ENCODE measurements at places on chromosomes 5 and 9. TPM values are rescaled to one million over a fixed set of nuclear protein-coding genes. Genes with fewer than 3 reads are reported as not detected.
A peak's percentile ranks its signal among the peaks of the same experiment; 100 is the strongest.

Gene SIT1
- 81.8 TPM for total RNA-seq

DNA sequence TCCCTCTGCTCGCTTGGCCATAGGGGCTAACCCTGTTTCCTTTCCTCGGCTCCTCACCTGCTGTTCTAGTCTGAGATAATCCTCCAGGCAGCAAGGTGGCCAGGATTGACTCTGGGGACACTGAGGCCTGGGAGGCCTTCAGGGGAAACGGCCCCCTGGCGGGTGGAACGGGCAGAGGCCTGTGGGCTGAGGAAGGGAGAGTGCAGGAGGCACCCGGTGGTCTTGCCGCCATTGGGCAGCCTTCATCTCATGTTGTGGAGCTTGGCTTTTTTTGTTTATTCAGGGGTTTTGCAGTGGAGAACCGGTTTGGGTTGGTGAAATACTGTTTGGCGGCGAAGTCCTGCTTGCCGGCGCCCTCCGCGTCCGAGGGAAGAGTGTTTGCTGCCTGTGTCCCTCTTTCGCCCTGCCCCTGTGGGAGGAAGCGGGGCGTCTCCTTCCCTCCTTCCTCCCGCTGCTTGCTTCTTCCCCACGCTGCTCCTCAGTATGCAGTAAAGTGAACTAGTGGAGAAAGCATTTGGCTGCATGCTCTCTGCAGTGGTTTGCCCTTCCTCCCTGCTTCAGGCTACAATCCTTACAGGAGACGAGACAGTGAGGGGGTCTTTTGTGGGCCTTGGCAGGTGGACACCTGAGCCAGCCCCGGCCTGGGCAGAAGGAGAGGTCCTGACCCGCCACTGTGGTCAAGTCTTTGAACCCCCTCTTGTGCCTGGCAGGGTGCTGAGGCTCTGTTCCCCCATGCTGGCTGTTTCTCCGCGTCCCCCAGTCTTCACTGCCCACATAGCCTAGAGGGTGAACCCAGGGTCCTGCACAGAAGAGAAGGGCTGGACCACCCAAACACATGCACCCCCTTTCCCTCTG lies 30.8 kb upstream of the PRDM12 start:
- DNase-seq = no peak

Gene CDC14B
- total RNA-seq = 1.0 TPM

DNA sequence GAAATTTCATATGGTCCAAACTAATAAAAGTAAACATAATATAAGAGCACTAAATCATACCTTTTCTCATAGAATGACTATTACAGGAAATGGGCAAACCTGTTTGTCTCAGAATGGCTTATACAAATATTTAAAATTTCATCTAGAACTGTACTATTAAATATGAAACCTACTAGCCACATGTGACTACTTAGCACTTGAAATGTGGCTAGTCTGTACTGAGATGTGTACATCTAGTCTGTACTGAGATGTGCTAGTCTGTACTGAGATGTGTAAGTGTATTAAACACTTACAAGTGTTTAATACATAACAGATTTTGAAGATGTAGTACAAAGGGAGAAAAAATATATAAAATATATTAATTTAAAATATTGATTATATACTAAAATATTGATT lies 22.4 kb downstream of the ABITRAM start:
- DNase-seq = no peak

- DNase-seq = no peak
Measured at GRCh38 chr9:133948561-133949485, 43.3 kb downstream of the VAV2 start.

Gene CDC20B
- not detected for total RNA-seq

Gene MRPS27
- 98.7 TPM for total RNA-seq

Gene ISL1
- total RNA-seq = not detected

Gene PCDHB2
- total RNA-seq = not detected

DNA sequence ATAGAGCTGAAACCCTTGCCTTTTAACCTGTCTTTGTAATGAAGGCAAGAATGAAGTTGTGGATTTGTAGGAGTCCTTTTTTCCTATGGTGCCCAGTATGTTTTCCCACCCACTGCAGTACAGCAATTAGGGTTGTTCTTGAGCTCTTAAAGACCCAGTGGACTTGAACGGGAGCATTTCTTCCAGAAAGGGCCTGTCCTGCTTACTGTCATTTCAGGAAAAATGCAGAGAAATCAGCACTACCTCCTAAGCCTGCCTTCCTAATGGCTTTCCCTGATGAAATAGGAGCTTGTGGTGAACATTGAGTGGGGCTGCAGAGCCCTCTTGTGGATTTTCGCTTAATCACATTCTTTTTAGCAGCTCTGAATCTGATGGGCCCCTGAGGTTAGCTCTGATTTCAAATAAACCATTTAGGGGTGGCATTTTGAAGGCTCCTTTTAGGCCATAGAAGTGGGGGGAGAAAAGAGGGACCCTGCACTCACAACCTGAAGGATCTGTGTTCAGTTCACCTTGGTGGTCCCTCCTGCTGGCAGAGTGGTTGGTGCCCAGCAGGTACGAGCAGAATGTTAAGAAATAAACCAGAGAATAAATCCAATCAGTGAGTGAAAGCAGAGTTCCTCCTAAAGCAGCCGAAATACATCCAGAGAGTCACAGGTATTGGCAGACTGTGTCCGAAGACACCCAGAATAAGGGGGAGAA lies 188.0 kb upstream of the KLF9 start:
- peak; percentile 85 for DNase-seq

- peak; percentile 55 for DNase-seq
Measured at GRCh38 chr5:59143926-59144333, 561.1 kb downstream of the RAB3C start.

Gene CAAP1
- total RNA-seq = 23.1 TPM

- no peak for DNase-seq
Measured at GRCh38 chr5:61467766-61468482, 135.9 kb downstream of the ZSWIM6 start.

Gene IFNA21
- total RNA-seq = not detected

DNA sequence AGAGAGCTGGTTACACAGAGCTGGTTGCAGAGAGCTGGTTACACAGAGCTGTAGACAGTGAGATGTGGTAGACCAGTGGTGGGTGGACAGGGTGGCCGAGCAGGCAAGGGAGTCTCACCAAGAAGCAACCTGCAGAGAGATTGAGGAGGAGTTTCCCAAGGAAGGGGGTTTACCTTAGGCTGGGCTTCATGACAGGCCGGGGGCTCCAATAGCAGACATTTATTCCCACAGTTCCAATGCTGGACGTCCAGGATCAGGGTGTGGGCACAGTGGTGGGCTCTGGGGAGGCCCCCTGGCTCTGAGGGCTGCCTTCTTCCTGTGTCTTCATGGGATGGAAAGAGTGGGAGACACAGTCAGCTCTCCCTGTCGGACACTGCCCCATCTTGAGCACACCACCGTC lies 386.9 kb upstream of the IRX4 start:
- DNase-seq = no peak

Gene RAI14
- total RNA-seq = 2.6 TPM

GRCh38 chr9:103037508-103038477 lies 42.7 kb downstream of the CYLC2 start:
- no peak for DNase-seq

DNA sequence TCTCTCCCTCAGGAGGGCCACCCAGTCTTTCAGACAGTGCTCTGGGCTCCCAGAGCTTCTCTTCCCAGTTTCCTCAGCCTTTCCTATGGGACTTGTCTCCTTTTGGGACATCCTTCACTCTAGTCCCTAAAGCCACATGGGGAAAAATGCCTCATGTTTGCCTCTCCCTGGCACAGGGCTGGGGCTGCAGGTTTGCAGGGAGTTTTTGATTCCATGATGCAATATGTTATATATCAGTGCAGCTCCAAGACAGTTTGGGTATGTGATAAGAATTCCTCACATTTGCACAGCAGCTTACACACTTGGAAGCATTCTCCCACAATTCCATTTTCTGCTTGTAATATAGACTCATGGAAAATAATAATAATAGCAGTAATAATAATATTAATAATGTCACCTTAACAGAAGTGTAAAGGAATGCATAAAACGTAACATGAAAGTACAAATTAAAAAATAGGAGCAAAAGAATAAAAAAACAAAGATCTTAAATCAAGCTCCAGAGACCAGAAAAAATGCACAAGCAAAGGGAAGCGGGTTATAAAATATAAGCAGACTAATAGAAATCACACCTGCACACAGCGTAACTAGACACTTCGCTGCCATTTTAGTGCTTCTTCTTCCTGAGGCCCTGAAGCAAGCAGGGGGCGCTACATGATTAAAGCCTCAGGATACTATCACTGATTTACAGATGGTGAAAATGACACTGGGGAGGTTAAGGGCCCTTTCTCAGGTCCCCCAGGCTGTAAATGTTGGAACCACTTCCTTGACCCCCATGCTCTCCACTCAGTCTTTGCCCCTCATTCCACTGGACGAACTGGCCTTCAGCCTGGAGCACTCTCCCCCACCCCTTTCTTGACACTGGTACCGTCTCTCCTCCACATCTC lies 70.0 kb upstream of the IL17B start:
- no peak for DNase-seq

DNA sequence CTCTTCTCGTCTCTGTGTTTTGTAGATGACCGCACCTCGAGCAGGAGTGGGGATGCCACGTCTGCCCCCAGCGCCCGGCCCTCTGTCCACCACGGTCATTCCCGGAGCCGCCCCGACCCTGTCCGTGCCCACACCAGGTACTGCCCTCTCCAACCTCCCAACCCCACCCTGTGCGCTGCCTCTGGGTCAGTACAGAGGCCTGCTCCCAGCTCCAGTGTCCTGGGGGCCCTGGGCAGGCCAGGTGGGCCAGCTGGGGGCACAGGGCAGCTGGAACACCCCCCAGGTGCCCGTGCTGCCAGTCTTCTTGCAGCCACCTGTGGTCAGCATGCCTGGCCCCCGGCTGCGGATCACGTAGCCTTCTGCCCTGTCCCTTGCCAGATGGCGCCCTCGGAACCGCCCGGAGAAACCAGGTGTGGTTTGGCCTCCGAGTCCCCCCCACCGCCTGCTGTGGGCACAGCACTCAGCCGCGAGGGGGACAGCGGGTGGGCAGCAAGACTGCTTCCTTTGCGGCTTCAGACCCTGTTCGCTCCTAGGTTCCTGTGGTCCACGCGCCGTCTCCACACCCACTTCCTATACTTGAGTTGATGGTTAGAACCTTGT lies 133.7 kb downstream of the WNK2 start:
- no peak for DNase-seq

- DNase-seq = no peak
Measured at GRCh38 chr5:161093100-161093499, 241.1 kb upstream of the ATP10B start.

Gene UBAC1
- total RNA-seq = 43.2 TPM

- DNase-seq = no peak
Measured at GRCh38 chr5:81424728-81425127, 30.8 kb upstream of the ACOT12 start.

- DNase-seq = no peak
Measured at GRCh38 chr9:98134702-98135557, 15.9 kb upstream of the TRIM14 start.

Gene ADAMTS13
- 1.3 TPM for total RNA-seq

GRCh38 chr9:4734150-4734549 lies 6.9 kb downstream of the AK3 start:
- no peak for DNase-seq

DNA sequence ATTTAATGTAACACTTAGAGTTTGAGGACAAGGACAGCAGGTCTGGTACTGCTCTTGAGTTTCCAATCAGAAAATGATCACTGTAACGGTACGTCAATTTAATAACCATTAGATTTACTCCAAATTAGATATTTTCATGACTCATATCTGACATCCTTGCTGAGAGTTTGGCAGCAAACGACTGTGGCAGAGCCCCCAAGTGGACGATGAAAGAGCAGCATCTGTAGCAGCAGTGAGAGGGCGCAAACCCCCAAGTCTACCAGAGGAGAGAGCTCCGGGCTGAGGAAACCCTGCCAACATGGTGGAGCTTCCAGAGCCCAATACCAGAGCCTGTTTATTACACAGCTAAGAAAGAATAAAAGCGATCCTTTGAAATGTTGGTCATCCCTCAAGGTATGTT lies 73.2 kb upstream of the EPB41L4A start:
- no peak for DNase-seq

Gene MEGF10
- not detected for total RNA-seq

Gene GRM6
- total RNA-seq = not detected

GRCh38 chr5:179162351-179163235 lies 102.4 kb downstream of the ZNF354C start:
- no peak for DNase-seq

Gene ASPN
- total RNA-seq = not detected

Measured in activated CD4-positive, alpha-beta T cell treated with anti-CD3 and anti-CD28 coated beads, Interleukin-2, amount 10 ng/mL, durations not matched to agents 24 days and 14 days (primary cell).